ENCODE measurements at places on chromosomes 6 and 20.

DNA sequence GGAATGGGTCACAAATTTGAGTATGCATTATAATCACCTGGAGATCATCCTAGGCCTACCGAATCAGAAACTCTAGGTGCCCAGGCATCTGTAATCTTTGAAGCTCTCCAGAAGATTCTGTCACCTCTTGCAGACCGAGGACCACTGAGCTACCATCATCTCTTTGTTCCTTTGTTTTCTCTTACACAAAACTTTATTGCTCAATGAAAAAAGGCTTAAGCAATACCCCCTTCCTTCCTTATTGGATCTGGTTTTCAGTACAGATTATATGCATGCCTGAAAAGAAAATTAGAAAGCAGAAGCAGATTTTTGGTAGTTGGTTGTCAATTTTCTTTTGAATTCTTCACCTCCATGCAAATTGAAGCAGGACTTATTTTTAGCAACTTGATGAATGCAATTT, 31.3 kb downstream of the STX11 start:
- no peak for DNase-seq

- DNase-seq: no peak
Observed at GRCh38 chr6:143750877-143751276, 73.1 kb downstream of the PHACTR2 start.

DNA sequence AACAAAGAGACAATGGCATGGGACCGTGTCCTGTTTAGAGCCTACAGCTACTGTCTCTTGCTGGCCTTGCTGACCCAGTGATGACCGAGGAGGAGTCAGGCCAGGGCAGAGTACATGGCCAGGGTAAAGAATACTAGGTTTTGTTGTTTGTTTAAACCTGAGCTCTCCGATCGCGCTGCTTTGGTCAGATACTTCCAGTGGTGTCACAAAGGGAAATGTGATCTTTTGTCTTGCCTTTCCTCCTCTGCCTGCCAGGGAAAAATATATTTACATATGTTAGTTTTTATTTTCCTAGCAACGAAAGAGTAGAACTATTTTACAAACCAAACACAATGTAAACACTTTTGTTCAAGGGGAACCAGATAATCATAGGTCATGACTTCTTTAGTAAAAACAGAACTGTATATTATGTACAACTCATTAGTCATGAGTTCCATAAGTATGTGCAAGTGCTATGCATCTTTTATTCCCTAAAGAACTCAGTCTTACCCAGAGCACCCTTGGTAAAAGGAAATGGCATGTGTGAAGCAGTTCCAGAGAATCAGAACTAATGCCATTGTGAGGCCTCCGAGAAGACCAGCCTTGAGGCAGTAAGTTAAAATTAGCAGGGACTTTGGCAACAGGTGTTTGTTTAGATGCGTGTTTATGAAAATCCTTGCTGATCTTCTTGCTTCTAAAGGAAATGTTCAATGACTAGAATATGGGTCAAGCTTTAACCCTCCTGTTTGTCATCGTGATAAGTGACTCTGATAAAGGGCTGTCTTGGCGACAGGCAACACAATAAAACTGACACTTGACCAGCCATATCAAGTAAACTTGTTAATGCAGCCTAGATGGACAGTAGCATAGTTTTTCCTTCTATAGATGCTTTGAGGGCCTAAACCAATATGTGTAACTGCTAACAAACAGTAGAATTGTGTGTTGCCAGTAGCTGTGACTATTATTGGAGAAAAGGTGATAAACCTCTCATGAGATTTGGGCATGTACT, 204.6 kb downstream of the NKAIN2 start:
- no peak for DNase-seq

GRCh38 chr20:19260412-19261090, 48.1 kb downstream of the SLC24A3 start:
- no peak for DNase-seq

DNA sequence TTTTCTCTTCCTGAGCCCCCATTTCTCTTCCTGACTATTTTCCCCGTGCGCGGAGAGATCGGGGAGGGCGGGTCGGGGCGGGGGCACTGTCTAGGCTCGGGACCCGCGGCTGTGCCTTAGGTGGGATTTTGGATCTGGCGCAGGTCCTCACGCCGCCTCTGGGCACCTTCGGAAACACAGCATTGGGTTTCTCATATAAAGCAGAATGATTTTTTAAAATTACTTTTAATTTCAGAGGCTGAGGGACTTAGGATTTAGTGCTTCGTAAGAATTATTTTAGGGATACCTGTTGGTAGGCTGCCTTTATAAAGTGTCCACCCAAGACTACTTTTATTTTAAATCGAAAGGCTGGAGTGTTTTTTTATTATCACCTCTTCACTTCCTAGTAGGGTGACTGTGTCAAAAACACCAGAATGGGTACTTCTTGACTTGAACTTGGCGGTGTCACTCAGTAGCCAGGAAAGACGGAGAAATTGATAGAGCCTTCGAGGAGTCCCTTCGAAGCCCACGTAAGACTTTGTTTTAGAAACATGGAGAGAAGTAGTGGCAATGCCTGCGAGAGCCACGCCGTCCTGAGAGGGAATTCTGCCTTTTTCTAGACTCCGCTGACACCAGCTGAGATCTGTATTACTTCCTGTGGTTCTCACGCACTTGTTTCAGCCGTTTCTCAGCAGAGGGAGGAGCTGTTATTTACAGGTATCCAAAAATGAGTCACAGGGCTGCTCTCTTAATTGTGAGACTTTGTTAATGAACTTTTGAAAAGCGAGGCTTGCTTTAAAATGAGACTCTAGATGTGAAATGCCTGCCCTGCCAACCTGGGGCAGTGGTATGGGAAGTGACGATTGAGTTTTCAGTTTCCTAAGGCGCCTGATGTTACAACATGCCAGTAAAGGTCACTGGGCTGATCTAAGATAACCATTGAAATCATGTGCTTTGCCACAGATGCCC, 667 bp downstream of the STX11 start:
- peak; percentile 44 for DNase-seq

DNA sequence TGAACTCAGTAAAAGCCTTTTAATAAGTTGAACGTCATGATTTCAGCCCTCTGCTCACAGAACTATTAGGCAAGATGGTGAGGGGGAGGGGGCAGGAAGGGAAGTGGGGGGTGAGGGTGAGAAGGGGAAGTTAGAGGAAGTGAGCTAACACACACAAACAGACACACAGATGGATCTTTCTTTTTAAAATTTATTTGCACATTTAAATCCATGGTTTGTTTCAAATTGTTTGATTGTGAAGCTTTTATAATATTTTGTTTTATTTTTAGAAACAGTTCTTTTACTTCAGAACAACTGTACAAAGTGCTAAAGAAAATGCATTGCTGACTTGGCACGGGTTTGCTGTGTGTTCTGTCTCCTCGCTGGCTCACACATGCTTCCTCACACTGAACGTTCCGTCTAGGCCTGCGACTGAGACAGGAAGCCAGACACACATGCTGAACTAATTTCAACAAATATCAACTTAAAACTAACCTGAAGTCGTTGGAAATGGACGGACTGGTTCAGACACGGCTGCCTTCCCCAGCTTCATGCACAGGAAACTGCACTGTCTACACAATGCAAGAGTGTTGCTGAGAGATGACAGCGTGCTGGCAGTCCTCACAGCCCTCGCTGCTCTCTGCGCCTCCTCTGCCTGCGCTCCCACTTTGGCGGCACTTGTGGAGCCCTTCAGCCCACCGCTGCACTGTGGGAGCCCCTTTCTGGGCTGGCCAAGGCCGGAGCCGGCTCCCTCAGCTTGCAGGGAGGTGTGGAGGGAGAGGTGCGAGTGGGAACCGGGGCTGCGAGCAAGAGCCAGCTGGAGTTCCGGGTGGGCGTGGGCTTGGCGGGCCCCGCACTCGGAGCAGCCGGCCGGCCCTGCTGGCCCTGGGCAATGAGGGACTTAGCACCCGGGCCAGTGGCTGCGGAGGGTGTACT, 8.1 kb upstream of the ZBP1 start:
- DNase-seq: peak; percentile 82

GRCh38 chr6:147400968-147401367, 107.5 kb upstream of the SAMD5 start:
- DNase-seq: no peak

- no peak for DNase-seq
Observed at GRCh38 chr20:6559791-6560190, 207.7 kb upstream of the BMP2 start.

GRCh38 chr6:110270165-110270564, 88.0 kb downstream of the METTL24 start:
- DNase-seq: no peak

DNA sequence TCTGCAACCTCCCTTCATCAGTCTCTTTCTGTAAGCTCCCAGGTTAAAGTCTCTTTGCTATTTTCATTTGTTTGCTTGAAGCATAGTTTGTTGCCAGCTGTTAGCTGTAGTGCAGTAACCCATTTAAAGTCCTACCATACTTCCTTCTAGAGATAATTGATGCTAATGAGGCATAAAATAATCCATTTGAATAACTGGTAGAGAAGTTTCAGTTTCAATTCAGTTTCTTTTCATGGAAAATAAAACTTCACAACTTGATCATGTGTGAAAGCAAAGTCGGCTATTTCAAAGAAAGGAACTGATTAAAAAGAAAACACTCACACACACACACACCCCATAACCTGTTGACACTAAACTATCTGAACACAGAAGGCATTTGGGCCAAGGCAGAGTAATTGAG, 68.5 kb upstream of the TENT5A start:
- DNase-seq: no peak

DNA sequence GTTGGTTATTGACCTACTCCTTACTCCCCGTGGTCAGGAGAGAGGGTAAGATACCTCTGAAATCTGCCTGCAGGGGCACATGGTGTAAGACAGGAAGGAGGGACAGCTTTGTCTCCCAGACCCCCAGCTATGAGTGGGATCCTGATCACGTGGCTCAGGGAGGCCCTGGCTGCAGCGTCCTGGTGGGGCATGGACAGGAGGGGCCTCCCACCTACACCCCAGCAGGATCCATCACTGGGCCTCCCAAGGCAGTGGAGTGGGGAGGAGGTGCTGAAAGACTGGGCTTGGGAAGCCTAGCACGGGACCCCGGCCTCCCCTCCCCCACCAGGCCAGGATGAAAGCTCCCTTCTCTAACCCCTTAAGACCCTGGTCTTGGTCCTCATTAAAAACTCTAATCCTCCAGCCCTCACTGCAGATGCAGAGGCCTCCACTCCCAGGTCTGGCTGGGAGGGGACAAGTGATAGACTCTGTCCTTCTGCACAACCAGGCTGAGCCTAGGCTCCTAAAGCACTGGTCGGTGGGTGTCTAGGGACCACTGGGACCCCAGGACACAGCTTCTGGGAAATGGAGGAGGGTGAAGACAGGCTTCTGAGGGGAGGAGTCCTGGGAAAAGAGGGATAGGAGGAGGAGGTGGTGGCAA, 29.6 kb upstream of the VEGFA start:
- DNase-seq: no peak

DNA sequence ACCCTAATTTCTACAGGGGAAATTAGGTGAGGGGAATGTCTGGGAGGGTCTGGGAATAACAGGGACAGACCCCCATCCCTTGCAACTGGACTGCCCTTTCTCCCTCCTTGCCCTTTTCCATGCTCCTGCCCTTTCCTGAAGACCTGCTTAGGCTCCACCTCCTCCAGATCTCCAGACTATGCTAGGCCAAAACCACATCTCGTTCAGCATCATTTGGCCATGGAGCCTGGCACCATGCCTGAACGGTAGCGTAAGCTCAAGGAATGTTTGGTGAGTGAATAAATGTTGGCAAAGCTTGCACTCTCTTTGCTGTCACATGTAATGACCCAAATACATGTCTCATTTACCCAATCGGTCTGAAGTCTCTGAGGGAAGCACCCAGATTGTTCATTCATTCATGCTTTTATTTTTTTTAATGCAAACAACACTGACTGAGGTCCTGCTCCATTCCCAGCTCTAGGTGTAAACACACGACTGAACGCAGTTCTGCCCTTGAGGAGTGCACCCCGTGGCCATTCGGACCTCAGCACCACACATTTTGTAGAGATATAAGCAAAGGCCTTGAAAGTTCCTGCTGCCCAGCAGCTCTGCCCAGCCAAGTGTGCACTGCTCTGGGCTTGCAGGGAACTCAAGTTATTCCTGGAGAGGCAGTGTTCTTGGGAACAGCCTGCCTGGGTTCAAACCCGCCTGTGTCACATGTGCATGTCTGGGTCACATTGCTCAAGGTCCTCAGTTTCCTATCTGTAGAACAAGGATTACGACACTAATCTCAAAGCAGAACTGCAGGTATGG, 1.1 kb upstream of the GRM4 start:
- DNase-seq: no peak

DNA sequence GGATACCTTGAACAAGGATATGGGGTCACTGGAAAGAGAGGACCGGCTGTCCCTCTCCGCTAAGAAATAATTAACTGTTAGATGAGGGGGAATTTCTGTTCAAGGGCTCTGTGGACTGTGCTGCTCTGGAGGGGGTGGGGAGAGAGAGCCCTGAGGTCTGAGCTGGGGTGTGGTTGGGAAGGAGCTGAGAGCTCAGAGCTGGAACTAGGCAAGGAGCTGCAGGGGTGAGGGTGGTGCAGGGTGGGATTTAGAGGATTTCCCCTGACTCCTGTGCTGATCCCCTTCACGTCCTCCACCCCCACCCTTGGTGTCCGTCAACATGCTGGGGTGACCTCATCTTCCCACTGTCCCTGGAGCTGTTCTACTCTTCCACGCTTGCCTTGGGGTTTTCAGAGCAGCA, 52.5 kb downstream of the HLA-A start:
- no peak for DNase-seq

GRCh38 chr6:31614075-31614619, 887 bp upstream of the AIF1 start:
- no peak for DNase-seq

DNA sequence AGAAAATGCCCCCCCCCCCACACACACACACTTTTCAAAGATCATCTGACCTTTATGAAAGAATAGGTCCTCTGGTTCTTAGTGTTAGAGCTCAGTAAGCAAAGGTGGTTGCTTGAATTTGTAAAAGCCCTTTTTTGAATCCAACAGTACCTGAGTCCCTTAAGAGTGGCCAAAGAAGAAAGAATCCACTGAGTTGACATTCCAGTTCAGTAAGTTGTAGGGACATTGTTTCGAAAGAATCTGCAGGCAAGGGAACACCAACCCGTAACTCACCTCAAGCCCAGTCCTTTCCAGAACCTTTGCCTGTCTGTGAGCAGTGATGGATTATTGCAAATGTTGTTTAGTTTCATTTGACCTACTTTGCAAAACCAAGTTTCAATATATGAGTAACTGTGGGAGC, 64.2 kb upstream of the MAP3K4 start:
- DNase-seq: no peak

- DNase-seq: peak; percentile 44
Observed at GRCh38 chr6:136967876-136968752, 46.0 kb downstream of the SLC35D3 start.

GRCh38 chr20:33113387-33113908, 34.0 kb downstream of the BPIFB4 start:
- no peak for DNase-seq

DNA sequence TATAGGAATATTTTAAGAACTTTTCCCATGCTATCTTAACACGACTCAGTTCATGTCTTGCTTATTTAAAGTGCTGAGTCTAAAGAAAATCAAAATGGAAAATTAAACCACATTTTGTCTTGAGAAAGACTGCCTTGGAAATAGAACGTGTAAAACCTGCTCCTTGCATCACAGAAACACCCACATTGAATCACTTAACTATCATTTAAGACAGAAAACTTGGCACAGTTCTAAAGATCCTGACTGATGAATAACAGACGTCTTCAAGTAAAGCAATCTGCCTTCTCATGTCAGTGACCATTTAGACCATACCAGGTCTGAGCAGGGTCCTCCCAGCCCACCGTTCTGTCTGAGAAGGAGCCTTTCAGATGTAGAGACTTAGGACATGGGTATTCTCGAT, 7.4 kb downstream of the PERP start:
- no peak for DNase-seq

GRCh38 chr6:133240511-133241085, 559 bp upstream of the EYA4 start:
- no peak for DNase-seq

All from T-cell (primary cell).